ENCODE measurements at places on chromosomes 1 and 21.

DNA sequence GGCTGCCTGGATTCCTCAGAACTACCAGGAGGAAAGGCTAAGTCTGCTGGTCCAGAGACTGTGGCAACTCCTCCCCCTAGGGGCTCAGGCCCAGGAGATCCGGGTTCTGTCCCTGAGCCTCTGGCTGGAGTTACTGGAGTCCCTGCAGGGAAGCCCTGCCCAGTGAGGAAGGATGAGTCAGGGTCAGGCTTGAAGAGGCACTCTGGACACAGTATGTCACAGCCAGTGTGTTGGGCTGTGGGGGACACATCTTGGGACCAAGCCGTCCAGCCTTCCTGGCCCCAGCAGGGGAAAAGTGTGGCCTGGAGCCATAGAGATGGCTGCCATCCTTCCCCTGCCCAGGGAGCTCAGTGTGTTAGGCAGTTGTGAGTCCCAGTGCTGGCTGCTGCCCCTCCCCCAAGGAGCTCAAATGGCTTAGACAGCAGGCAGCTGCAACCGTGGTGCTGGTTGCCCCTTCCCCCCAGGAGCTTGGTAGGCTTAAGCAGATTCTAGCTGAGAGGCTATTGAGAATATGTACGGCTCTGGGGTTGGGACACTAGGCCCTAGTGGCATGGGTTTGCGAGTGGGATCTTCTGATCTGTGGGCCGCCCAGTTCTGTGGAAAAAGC is 28.2 kb upstream of the RABGAP1L start:
- no peak for DNase-seq

DNA sequence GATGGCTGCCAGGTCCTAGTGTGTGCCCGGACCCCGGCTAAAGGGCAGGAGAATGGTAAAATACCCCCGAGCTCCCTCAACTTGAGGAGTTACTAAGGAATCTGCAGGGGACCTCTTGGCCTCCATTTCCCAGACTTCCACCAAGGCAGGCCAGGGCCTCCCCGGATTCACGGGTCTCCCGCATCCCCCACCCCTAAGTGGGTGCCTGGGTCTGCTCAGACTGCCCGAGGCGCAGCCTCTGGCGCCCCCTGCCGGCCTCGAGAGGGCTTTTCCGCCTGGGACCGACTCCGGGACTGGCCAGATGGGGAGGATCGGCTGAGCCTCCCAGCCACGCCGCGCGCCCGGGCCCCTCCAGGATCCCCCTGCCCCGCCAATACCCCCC is 1.7 kb downstream of the PLEKHG5 start:
- no peak for DNase-seq

DNA sequence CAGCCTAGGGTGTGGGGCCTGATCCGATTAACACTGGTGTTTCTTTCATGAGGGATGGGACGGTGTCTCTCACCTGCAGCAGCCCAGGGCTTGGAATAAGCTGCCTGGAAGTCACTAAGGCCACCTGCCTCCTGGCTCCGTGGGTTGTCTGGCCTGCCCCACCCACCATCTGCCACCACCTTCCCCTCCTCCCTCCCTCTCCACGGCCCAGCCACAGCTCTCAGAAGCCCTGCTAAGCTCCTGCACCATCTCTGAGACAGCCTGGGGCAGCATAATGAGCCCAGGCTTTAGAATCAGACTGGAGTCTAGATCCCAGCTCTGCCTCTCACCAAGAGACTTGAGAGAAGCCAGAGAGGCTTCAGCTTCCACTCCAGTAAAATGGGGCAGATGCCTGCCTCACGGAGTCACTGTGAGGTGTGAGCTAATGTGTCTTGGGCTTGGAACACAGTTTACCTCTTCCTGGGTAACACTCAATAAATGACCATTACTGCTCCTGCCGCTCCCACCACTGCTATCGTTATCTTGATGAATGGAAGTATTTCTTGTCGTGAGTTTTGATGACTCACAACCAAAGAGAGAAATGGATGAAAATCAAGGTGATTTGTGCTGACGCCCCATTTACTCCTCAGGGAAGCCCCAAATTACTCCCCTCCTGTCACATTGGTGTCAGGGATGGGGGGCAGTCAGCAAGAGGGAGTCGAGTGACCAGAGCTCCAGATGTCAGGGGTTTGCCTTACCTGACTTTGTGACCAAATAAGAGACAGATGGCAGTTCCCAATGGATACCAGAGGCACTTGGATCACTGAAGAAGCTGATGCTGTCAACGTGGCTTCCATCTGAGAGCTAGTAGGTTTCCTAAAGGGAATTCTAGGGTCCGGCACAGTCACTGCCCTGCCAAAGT is 23.5 kb upstream of the C1QA start:
- DNase-seq = no peak

DNA sequence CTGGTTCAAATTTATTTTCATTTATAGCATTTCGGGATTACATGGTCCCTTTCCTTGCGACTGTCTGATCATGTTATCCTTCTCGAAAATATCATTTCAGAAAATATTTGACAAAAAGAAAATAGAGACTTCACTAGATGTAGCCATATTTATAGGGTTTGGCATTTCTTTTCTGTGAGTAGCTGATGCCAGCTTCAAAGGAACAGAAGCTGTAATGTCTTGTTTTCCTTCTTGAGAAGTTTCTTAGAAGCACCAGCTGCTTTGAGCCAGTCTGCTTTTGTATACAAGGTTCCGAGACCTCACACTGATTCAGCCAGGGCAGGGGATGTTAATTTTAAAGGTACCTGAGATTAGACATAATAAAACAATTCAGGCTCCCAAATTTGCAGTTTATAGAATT is 248.2 kb downstream of the ZNF648 start:
- DNase-seq = no peak

GRCh38 chr1:25575191-25575590 is 31.8 kb downstream of the LDLRAP1 start:
- DNase-seq = no peak

- no peak for DNase-seq
These were observed 965 bp downstream of the ABCA4 start for GRCh38 chr1:94119796-94120569.

GRCh38 chr1:172456344-172456769 is 12.5 kb upstream of the PIGC start:
- no peak for DNase-seq

DNA sequence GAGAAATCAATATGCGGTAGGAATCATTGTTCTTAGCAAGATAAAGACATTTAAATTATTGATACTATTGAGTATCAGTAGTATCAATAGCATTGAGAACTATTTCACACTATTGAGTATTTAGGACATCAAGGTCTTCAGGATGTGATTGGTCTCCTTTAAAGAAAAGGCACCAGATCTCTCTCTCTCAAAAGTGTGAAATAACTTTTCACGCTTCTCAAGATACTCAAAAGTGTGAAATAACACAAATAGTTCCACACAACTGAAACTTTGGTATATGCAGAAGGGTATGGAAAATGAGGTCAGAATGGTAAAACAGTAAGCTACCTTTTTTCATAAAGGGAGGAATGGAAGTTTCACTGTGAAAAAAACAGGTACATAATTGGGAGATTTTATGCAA is 6.7 kb upstream of the PYHIN1 start:
- no peak for DNase-seq

DNA sequence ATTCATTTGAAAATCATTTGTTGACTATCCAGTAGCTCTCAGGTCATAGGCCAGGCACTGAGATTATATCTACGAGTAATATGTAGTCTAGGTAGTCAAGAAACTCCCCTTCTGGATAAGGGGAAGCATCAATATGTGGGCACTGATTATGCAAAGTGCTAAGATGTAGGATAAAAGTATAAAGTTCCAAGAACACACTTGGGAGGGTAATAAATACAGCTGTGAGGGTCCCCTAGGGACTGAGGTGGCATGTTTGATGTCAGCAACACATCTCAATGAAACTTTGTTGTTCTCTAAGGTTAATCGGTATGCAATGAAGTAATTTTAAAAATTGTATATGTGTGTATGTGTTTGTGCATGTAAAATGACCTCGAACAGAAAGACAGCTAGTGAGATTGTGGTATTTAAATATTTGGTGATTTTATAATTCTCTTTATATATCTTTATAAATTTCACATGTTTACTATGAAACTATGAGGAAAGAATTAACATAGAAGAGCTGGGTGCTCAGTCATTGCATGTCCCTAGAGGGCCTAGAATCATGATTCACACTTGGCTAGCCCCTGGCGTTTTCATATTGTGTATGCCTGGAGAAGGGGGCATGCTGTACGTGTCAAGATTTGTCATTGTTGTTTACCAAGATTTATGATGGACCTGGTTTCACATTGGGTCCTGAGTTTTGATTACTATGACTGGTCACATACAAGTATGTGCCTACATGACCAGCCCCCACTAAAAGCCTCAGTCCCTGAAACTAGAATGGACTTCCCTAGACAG is 140.1 kb upstream of the DUSP10 start:
- no peak for DNase-seq
